ENCODE measurements at places on chromosomes 1 and 21. TPM values are rescaled to one million over a fixed set of nuclear protein-coding genes. Genes with fewer than 3 reads are reported as not detected.

GRCh38 chr1:51922040-51922439, 43.5 kb upstream of the NRDC start:
- DNase-seq: no peak

DNA sequence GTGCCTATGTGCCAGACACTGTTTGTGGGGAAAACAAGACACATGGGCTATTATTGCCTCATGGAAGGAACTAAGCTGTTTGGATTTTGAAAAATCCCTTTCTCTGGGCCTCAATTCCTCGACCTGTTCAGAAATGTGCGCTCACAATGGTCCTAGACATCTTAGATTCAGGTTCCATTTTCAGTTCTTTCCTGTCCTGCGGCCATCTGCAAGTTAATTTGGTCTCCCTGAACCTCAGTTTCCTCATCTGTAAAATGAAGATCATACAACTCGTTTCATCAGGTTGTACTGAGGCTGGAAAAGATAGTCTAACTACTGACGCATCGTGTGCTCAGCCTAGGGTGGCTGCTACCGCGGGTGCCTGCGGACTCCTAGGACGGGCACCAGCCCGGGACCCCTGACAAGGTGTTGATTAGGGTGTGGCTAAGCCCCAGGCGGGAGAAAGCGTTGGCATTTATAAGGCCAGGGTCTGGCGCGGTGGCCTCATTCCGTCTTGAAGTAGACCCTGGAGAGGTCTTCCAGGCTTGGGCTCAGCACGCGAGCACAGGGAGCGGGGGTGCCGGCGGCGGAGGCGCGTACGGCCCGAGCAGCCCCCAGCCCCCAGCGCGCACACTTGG, 493 bp upstream of the ELOA start:
- no peak for DNase-seq

DNA sequence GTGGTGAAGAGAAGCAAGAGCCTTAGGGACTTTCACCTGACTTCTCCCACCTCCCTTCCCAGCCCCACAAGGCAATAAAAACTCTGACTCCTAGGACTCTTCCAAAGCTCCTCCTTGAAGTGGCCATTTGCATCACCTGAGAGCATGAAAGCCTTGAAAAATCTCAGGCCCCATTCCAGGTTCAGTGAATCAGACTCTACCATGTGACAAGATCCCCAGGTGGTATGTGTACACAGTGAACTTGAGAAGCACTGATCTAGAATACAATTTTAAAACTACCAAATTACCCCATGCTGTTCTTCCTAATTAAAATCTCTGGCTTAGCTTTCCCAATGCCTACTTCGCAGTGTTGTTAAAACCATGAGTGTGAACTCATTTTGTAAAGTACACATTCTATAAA, 195.1 kb upstream of the SAMSN1 start:
- no peak for DNase-seq

WNT3A gene
- 0.12 TPM for polyA plus RNA-seq

Measured in left renal cortex interstitium (tissue), 4 donors.